ENCODE measurements at places on chromosomes 12 and 14. TPM values are rescaled to one million over a fixed set of nuclear protein-coding genes. Genes with fewer than 3 reads are reported as not detected.

The NPFF gene
- total RNA-seq, result not detected

The ANKS1B gene
- 1.3 TPM for total RNA-seq

The CALM1 gene
- 901 TPM for total RNA-seq

The CMAS gene
- 37.5 TPM for total RNA-seq

The BEGAIN gene
- total RNA-seq, result 3.1 TPM

The CCDC184 gene
- total RNA-seq, result 0.63 TPM

The ZNF891 gene
- total RNA-seq, result 1.6 TPM

The IL31 gene
- not detected for total RNA-seq
